ENCODE measurements at places on chromosomes 16 and 17. TPM values are rescaled to one million over a fixed set of nuclear protein-coding genes. Genes with fewer than 3 reads are reported as not detected.
A peak's percentile ranks its signal among the peaks of the same experiment; 100 is the strongest.

ITGA2B gene
- total RNA-seq = 2.4 TPM

RETREG3 gene
- 26.0 TPM for total RNA-seq

GRCh38 chr17:77867308-77867781 lies 91.2 kb upstream of the TNRC6C start:
- no peak for DNase-seq

GRCh38 chr16:8511464-8511863 lies 78.8 kb downstream of the TMEM114 start:
- no peak for DNase-seq

DNA sequence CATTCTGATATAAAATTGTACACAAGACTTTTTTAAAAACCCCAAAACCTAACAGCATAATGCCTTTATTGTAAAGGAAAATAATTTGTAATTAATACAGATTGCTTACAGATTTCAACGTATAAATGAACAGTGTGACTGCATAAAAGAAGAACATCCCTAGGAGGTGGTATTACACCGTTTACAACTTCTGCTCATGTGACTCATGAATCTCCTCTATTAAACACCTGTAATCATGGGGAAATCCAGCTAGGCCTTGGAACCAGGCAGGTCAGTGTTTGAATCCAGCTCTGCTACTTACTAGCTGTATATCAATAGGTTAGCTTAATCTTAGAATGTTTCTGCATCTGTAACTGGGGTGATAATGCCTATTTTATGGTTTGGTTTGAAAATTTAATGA lies 15.2 kb downstream of the RABEP1 start:
- no peak for DNase-seq

GRCh38 chr17:7440834-7441195 lies 1.5 kb downstream of the FGF11 start:
- DNase-seq = peak; percentile 70

All from left cardiac atrium (tissue), 4 donors.